ENCODE measurements at places on chromosomes 11 and 22.
A peak's percentile ranks its signal among the peaks of the same experiment; 100 is the strongest.

GRCh38 chr11:69301455-69302401 lies 7.8 kb downstream of the MYEOV start:
- DNase-seq, result no peak

DNA sequence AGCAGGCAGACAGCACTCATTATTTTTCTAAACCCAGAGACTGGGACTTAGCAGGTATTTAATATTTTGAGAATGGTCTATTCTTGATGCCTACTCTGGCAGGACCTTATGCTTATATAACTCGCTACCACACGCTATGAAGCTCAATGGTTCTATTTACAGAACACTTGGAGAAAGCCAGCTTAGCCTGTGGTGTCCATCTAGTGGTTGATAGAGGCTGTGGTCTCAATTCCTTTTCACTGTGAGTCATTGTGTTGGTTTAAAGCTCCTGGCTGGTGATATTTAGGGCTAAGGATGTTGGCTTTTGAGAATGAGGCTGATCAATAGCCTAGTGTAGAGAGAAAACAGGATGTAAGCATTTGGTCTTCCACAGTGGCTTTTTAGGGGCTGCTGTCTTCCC lies 206.4 kb downstream of the DBX1 start:
- DNase-seq, result no peak

GRCh38 chr11:6817694-6818093 lies 18.2 kb upstream of the OR6A2 start:
- no peak for DNase-seq

GRCh38 chr11:106988151-106989077 lies 29.9 kb downstream of the GUCY1A2 start:
- no peak for DNase-seq

GRCh38 chr22:26617271-26618199 lies at the start of gene CRYBB1:
Gene CRYBB1 (minus strand): TSS chr22:26618027. CDS start chr22:26616319, 1,708 bp downstream.
- DNase-seq, result peak; percentile 16

DNA sequence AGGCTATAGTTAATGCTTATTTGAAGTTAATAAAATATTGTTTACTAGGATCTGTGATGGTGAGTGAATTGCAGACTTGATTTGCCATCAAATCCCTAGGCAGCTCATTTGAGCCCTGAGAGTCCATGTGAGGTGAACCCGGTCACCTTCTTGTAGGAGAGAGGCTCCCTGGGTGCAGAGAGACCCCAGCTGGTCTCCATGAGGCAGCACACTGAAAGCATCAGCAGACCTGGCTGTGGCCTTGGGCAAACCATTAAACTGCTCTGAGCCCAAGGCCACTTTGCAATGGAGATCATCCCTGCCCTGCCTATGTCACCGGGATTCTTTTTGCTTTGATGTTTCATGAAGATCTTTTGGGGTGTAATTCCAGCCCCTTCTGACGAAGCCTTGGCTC lies 125.2 kb downstream of the MICAL2 start:
- DNase-seq, result no peak

DNA sequence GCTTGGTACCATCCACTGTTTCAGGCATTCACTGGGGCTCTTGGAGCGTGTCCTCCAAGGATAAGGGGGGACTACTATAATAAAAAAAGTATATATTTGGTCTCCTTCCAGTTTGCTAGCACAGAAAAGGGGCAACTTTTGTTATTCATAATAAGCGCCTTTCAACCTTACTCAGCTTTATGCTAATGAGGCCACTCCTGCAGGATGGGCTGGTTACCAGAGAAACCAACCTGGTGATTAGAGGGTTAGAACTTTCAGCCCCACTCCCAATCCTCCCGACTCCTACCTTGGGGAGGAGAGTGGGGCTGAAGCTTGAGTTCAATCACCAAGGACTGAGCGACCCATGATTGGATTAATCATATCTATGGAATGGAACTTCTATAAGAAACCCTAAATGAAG lies 31.8 kb downstream of the PPFIBP2 start:
- no peak for DNase-seq

- DNase-seq, result no peak
Observed at GRCh38 chr22:46916886-46917770, 154.7 kb downstream of the TBC1D22A start.

DNA sequence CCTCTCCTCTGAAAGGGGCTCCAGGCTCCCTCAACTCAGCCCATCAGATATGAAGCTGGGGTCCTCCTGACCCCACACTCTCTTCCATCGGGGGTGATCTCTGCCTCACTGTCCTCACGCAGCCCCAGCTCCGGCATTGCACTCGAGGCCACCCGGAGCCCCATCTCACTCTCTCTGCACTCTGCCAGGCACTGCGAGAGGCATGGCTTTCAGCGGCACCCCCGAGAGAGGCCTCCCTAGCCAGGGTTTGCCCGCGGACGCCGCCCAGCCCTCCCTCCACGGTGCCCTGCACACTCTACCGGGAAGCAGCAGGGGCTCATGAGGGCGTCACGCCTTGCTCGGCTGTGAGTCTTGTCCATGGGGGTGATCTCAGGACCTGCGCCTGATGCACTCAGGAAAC lies 436.2 kb downstream of the BRD1 start:
- DNase-seq, result no peak

GRCh38 chr22:45549762-45550378 lies 47.2 kb downstream of the FBLN1 start:
- no peak for DNase-seq

GRCh38 chr11:115775846-115776245 lies 271.6 kb upstream of the CADM1 start:
- DNase-seq, result no peak

DNA sequence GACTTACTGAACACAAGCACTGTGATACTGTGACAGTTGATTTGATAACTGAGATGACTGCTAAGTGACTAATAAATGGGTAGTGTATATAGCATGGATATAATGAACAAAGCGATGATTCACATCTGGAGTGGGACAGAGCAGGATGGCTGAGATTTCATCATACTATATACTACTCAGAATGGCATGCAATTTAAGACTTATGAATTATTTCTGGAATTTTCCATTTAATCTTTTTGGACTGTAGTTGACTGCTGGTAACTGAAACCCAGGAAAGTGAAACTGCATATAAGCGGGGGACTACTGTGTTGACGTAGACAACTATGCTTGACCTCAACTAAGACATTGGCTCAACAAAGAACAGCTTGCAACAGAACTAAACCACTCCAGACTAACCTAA lies 20.0 kb upstream of the NUCB2 start:
- DNase-seq, result no peak

All from nucleus accumbens (tissue), 56 donors.